ENCODE measurements at places on chromosomes 12 and 14.

GRCh38 chr14:35320472-35320871 is 28.3 kb downstream of the PSMA6 start:
- peaks cover 4% of the 10 kb centered on the region for H3K4me1 ChIP-seq
- H3K4me3 ChIP-seq: no peak overlapping the region
- peaks cover 13% of the 10 kb centered on the region for H3K36me3 ChIP-seq
- no peak for DNase-seq
- no peak overlapping the region for H3K27ac ChIP-seq

- no peak overlapping the region for H3K4me3 ChIP-seq
- H3K27ac ChIP-seq: peak overlapping the region; percentile 6
- H3K36me3 ChIP-seq: no peaks in the 10 kb centered on the region
- H3K4me1 ChIP-seq: peaks cover 60% of the 10 kb centered on the region
Observed at GRCh38 chr12:107397890-107398500, 287.6 kb upstream of the PWP1 start.

- no peaks in the 10 kb centered on the region for H3K36me3 ChIP-seq
- DNase-seq: no peak
- H3K4me1 ChIP-seq: peaks cover 3% of the 10 kb centered on the region
- H3K4me3 ChIP-seq: no peak overlapping the region
Observed at GRCh38 chr14:55117803-55118441, 11.1 kb upstream of the LGALS3 start.

- H3K36me3 ChIP-seq: no peaks in the 10 kb centered on the region
- no peak overlapping the region for H3K27ac ChIP-seq
- no peak overlapping the region for H3K4me3 ChIP-seq
- no peaks in the 10 kb centered on the region for H3K27me3 ChIP-seq
- no peak for DNase-seq
- H3K4me1 ChIP-seq: no peaks in the 10 kb centered on the region
Observed at GRCh38 chr12:3012786-3013185, 53.6 kb downstream of the TEAD4 start.

DNA sequence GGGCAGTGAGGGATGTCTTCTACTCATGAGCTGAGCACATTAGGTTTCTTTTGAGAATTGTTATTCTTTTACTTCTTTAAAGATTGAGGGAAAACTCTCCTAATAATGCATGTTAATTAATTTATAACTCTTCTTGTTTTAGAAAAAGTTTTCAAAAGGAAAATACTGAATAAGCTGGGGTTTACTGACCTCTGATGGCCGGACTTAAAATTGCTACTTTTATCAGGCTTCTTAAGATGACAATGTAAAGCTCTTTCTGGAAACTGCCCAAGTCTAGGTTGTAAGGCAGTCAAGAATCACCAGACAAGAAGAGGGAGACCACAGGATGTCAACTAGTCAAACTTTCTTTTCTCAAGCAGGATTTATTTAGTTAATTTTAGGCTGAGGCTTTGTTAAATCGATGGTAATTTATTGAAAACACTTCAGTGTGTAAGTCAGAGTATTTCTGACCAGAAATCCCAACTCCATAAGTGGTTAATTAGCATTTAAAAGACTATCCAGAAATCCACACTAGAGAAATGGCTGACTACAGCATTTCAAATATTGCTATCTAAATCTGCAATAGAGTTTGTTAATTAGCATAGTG is 82.1 kb downstream of the AVPR1A start:
- no peak for DNase-seq
- H3K27ac ChIP-seq: no peak overlapping the region
- H3K4me1 ChIP-seq: no peaks in the 10 kb centered on the region
- H3K36me3 ChIP-seq: no peaks in the 10 kb centered on the region
- H3K4me3 ChIP-seq: no peak overlapping the region
- no peaks in the 10 kb centered on the region for H3K27me3 ChIP-seq

DNA sequence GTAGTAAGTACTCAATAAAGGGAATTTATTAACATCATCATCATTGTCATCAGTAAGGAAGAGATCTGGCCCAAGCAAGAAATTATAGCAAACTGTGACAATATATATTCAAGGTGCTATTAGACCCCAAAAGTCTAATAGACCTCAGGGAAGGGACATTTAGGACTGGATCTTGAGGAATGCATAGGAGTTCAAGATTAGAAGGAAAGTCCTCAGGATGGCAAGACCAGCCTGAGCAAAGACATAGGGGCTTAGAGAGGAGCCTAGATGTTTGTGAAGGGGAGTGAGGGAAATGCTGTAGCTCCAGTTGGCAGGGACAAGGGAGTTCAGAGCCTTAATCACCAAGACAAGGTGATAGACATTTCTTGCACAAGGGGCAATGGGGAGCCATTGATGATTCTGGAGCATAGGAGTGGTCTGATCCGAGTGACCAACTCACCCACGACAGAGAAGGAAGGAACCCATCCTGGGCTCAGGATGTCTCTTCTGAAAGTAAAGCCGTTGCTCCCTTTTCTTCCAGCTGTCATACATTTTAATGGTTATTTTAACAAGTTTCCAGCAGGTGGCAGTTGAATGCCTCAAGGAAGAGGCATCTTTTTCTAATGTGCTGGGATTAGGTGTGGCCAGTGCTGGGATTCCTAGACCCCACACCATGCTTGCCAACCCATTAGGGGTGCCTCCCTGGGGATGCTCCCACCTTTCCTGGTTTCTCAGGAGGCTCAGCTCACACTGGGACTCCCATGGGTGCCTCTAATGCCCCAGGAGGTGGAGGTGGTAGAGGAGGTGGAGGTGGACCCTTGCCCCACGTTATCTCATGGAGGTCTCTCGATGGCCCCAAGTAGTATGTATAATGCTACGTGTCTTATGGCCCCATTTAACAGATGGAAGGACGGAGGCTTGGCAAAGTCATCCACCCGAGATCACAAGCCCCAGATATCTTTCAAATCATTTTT is 37.8 kb downstream of the PHETA1 start:
- peaks cover 3% of the 10 kb centered on the region for H3K4me1 ChIP-seq

DNA sequence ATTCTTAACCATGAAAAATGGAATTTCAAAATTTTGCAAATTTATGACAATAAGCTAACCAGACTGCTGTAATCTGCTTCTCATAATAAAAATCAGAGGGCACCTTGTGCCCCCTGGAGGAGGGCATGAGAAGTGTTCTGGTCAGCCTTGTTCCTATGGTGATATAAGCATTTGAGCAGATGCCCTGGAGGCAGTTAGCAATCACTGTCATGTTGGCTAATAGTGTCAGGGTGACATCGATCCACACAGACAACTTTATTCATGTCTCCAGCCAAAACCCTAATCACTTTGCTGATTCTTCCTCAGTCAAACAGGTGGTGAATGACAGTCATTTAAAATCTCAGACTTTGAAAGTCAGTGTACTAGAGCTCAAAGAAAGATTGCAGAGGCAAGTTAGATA is 943.0 kb downstream of the GALC start:
- H3K4me3 ChIP-seq: no peak overlapping the region
- H3K36me3 ChIP-seq: no peaks in the 10 kb centered on the region
- no peaks in the 10 kb centered on the region for H3K4me1 ChIP-seq
- peak; percentile 2 for DNase-seq
- no peak overlapping the region for H3K27ac ChIP-seq
- no peaks in the 10 kb centered on the region for H3K27me3 ChIP-seq

GRCh38 chr14:52078095-52078531 is 9.3 kb upstream of the NID2 start:
- no peaks in the 10 kb centered on the region for H3K36me3 ChIP-seq
- H3K27me3 ChIP-seq: no peaks in the 10 kb centered on the region
- H3K27ac ChIP-seq: no peak overlapping the region
- no peaks in the 10 kb centered on the region for H3K4me1 ChIP-seq
- no peak overlapping the region for H3K4me3 ChIP-seq

DNA sequence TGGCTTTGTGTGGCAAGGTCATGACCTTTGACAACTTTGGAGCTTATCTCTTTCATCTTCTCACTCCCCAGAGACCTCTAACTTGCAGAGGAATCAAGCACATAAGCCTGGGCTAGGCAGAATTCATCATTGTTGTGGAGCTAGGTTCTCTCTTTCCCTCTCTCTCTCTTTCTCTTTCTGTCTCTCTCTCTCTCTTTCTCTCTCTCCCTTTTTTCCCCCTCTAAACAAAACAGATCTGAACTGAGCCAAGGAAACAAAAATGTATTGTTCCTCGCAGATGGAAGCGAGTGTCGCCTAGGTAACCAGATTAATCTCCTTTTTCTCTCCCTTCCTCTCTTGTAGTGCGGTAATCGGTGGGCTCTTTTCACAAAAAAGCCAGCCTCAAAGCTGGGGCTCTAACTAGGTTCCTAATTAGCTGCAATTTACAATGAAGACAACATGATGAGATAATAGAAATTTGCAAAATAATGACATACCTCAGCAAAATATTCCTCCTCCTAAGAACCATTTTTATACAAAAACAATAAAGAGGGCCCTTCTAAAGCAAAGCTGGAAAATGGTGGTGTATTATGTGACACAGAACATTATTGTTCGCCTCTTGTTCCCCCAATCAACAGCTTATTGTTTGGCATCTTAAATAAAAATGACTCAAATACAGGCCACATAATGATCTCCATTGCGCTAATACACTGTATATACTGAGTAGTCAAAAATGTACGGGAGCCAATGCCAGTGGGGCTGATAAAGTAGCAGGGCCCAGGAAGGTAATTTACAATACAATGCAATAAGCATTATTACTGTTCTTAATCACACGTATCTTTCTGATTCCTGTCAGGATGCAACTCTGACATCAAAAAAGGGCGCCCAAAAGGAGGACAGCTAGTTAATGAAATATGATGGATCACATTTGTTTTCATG is 65.7 kb upstream of the SOX5 start:
- H3K36me3 ChIP-seq: no peaks in the 10 kb centered on the region
- H3K4me1 ChIP-seq: no peaks in the 10 kb centered on the region
- no peak overlapping the region for H3K27ac ChIP-seq
- DNase-seq: no peak

- no peaks in the 10 kb centered on the region for H3K36me3 ChIP-seq
- H3K4me1 ChIP-seq: no peaks in the 10 kb centered on the region
- no peak overlapping the region for H3K4me3 ChIP-seq
- DNase-seq: no peak
Observed at GRCh38 chr14:77155083-77155482, 13.5 kb upstream of the ZDHHC22 start.
